Ascending aorta (tissue), 2 donors: ENCODE measurements at places on chromosomes 6 and 20. TPM values are rescaled to one million over a fixed set of nuclear protein-coding genes. Genes with fewer than 3 reads are reported as not detected.

Gene OXT
- not detected for total RNA-seq

Gene TMEM14A
- total RNA-seq, result 11.9 TPM

Gene KHDC1
- 1.9 TPM for total RNA-seq

DNA sequence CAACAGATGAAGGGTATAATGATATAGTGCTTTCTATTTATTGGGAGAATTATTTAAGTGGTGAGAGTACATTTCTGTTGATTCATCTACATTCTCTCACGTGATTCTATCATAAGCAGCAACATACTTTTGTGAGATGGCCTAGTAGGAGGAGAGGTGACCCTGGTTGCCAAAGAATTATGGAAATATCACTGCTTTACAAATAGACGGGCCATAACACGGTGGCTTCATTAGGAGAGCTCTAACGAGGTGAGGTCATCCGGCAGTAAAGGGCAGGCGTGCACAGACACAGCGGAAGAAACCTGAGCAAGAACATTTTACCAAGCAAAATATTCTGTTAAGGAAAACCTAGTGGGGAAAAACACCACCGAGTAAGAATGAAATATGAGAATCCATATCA, 337.4 kb upstream of the QKI start:
- no peak for DNase-seq

GRCh38 chr6:109170333-109170732, 75.0 kb downstream of the CEP57L1 start:
- DNase-seq, result no peak

DNA sequence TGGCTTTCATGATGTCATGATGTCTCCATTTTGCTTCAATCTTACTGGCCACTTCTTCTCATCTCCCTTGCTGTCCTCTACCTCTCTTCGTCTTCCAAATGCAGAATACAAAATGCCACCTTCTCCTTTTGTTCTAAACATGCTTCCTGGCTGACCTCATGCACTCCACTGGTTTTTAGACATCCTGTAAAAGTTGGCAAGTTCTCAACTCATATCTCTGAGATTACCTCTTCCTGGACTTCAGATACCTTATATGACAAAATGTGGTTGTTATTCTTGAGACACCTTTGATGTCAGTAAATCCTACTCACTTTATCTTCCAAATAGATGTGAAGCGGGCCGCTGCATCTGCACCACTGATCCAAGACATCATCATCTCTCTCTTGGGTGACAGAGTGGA, 212.7 kb upstream of the FOXA2 start:
- no peak for DNase-seq

DNA sequence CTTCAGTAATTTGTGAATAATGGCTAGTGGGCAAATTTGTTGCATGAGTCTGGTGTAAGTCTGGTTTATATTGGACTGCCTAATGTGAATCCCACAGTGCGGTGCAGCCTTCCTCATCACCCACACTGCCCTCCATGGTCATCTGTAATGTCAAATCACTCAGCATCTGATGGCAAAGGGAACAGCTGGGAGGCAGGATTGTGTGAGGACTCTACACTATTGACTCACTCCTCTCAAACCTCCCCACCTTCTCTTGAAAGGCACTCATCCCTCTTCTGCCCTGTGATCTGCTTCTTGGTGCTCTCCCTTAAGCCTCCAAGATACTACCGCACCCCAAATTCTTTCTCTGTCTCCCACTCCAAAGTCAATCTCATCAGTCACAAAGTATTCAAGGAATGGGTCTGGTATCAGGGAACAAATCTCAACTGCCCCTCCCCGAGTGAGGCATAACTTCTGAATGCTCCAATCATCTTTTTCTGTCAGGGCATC, 146.0 kb upstream of the BEND6 start:
- no peak for DNase-seq

GRCh38 chr20:34566978-34567891, 8.7 kb downstream of the MAP1LC3A start:
- no peak for DNase-seq

GRCh38 chr20:16124911-16125776, 448.1 kb downstream of the KIF16B start:
- DNase-seq, result no peak
